Kidney (tissue), 22 donors: ENCODE measurements at places on chromosomes 3 and 15. TPM values are rescaled to one million over a fixed set of nuclear protein-coding genes. Genes with fewer than 3 reads are reported as not detected.
A peak's percentile ranks its signal among the peaks of the same experiment; 100 is the strongest.

The SLC12A1 gene
- 370 TPM for polyA plus RNA-seq

DNA sequence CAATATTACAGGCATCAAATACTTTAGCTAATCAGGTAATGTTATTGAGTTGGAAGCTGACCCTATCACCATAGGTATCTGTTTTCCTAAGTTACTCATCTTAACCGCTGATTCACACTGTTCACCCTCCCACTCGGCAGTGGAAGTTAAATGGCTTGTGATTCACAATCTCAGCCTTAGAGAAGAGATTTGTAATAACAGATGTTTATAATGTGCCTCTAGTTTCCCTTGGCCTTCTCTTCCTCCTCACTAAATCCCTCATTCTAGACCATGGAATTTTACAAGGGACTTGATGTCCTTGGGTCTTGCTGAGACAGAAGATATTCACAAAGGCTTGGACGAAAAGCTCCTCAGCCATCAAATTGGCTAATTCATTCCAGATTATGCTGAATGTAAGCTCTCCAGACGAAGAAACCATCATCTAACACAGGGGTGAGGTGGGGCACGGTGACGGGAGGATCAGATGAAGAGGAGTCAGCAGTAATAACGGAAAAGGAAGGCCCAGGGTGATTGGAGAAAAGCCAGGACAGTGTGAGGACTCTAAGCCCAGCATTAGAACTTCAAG lies 931.7 kb downstream of the MCTP2 start:
- H3K4me1 ChIP-seq: no peaks in the 10 kb centered on the region
- H3K27ac ChIP-seq: no peak overlapping the region
- H3K4me3 ChIP-seq: no peak overlapping the region
- no peaks in the 10 kb centered on the region for H3K27me3 ChIP-seq

DNA sequence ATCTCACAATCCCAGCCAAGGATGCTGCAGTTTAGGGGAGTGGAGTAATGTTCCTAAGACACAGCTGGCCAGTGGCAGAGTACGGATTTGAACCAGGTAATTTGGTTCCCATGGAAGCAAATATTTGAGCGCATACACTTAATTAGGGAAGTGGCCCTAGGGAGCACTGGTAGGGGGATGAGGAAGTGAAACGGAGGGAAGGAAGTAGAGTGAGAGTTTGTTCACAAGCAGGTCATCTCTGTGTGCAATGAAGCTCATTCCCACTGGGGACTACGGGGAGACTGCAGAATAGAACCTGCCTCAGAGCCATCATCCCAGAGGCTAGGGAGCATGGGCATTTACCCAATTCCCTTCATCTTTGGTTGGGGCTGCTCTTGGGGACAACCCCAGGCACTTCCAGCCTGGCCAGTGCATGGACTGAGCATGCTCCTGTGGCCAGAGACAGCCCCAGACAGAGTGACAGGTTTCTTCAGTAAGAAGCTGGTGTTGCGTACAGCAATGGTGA lies 317.2 kb upstream of the PROK2 start:
- peaks cover 5% of the 10 kb centered on the region for H3K27me3 ChIP-seq
- no peak overlapping the region for H3K4me3 ChIP-seq
- no peaks in the 10 kb centered on the region for H3K36me3 ChIP-seq
- no peak for DNase-seq
- H3K27ac ChIP-seq: no peak overlapping the region

GRCh38 chr3:102906818-102907217 lies 472.0 kb downstream of the ZPLD1 start:
- no peak overlapping the region for H3K27ac ChIP-seq
- H3K4me3 ChIP-seq: no peak overlapping the region
- no peaks in the 10 kb centered on the region for H3K27me3 ChIP-seq
- H3K36me3 ChIP-seq: no peaks in the 10 kb centered on the region

DNA sequence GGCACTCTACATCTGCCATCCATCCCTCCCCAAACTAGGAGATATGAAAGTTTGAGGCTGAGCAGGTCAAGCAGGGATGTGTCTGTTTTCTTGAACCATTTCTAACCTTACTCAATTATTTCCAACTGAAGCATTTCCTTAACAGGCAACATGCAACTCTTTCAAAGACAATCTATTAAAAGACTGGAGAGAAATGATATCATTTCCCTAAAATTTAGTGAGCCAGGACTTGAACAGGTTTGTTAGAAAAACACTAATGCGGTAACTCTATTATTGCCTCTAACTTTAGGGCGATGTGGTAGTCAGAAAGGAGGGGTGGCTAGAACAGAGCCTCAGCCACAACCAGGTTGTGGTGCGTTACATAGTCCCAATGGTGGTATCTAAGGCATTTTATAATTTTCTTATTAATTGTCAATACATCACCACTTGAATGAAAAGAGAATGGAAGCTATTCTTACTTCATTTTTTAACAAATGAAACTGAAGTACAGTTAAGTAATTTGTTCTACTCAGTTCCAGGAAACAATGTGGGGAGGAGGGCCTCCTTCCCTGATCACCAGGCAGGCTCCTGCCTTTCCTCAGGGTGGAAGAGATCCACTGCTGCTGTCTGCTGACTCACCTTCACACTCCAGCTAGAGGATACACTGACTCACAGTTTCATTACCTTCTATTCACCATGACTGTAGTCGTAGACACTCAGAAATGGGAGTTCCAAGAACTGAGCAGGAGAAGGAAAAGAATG lies 22.8 kb downstream of the MYO1E start:
- no peak for DNase-seq
- no peaks in the 10 kb centered on the region for H3K27me3 ChIP-seq
- H3K4me1 ChIP-seq: peaks cover 5% of the 10 kb centered on the region
- peak overlapping the region; percentile 28 for H3K27ac ChIP-seq
- no peak overlapping the region for H3K4me3 ChIP-seq
